ENCODE measurements at places on chromosomes 5 and 9.

- DNase-seq, result no peak
These were observed 274.2 kb upstream of the SMC2 start for GRCh38 chr9:103819936-103820335.

GRCh38 chr5:10339958-10340357 lies 13.5 kb upstream of the MARCHF6 start:
- DNase-seq, result no peak

DNA sequence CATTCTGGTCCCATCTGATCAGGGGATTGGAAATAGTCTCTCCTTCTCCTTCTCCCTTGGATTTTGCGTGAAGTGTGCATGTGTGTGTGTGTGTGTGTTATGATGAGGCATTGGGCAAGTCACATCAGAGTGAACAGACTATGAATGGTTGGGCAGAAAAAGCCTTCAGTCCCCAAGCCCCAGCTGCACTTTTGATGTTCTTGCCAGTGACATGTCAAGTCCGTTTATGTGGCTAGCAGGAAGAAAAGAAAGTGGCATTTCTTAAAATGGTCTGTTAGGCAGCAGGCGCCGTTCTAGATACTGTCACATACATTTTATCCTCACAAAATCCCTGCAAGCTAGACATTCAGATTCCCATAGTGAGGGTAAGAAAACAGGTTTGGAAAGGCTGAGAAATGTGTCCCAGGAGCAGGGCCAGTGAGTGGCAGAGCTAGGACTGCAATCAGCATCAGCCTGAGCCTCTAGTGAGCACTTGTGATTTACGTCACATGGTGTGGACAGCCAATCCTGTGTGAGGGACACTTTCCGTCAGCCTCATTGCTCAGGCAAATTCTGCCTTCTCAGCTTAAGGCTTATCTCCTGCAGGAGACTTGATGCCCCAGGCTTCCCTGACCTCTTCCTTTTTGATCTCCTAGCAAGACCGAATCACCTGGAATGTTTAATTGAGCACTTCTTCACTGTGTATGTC lies 60.4 kb downstream of the GLRA1 start:
- no peak for DNase-seq

- DNase-seq, result no peak
These were observed 71.2 kb downstream of the ANKRD55 start for GRCh38 chr5:56161927-56162326.

DNA sequence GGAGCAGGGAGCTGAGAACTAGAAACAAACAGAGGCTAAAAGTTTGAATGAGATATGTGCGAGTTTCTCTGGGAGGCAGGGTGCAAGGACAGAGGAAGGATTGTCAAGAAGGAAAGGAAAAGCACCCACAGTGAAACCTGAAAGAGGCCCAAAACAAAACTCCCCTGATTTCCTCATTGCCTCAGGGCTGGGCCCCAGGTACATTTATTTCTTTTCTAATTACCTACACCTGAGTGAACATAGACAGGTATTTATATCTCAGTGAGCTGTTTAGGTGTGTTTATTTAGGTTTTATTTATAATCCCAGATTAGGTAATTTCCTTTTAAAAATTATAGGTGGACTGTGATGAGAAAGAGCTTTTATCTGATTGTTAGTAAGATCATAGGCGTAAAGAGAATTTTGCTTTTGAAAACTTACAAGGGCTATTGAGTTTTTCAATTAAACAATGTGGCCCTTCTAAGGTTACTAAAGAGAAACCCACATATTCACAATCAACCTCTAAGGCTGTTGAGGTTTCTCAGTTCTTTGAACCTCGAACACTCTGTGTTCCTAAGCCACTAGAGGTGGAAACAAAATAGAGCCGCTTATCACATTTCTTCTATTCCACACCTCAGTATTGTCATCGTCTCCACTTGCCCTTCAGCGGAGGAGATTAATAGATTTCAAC lies 344.8 kb downstream of the ZNF608 start:
- DNase-seq, result no peak

DNA sequence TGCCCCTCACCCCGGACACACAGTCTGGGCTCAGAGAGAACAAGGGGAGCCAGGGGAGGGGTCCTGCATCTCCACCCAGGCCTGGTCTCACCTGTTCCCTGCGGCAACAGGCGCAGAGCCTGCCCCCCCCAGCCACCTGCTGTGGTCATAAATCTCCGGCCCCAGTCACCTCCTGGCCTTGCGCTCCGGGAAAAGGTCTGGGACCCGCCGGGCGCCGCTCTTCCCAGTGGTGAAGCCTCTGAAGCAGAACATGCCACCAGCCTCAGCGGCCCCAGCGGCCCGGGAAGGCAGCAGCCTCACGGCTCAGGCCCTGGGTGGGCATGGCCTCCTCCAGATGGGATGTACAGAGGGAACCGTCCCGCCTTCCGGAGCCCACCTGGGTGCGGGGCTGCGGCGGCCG lies 20.6 kb downstream of the NOTCH1 start:
- no peak for DNase-seq

GRCh38 chr9:105006514-105006913 lies 78.6 kb upstream of the ABCA1 start:
- no peak for DNase-seq

- DNase-seq, result no peak
These were observed 123.2 kb downstream of the MYO10 start for GRCh38 chr5:16812911-16813310.

DNA sequence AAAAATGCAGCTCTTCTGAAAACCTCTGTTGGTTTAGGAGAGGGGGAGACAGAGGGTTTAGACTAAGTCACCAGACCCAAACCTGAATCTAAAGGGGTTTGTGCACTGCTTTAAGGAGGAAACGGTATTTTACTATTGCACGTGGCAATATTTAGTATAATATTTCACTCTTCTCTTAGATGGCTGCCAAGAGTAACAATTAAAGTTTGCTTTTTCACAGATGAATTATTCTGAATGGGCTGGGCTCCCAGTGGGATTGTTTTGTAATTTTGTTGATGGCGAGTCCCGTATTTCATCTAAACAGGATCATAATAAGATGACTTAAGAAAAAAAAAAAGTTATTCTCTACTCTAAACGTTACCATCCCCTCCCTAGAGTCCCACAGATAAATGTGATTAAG lies 245.4 kb downstream of the PCSK5 start:
- DNase-seq, result no peak

- DNase-seq, result no peak
These were observed 75.6 kb downstream of the C7 start for GRCh38 chr5:40984884-40985283.

DNA sequence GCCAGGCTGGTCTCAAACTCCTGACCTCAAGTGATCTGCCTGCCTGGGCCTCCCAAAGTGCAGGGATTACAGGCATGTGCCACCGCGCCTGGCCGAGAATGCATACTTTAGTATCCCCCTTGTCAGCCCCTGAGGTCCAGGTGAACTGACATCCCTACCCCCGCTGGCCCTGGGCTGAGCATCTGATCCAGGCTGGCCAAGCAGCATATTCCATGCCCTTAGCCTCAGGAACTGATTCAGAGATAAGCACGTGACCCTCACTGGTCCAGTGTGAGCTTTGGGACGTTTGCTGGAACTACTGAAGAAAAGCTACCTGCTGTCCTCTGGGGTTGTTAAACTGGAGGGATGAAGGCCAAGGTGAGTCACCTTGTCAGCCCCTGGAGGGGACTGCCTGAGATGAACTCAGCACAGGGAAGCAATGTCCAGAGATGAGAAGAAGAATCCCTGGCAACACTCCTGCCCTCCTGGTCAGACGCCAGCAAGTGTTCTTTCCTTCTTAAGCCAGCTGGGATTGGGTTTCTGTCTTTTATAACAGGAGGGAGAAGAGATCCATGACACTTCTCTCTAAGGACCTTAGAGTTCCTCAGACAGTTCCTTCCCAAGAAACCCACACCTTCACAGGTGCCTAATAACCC lies 59.1 kb upstream of the FBXW11 start:
- DNase-seq, result no peak

DNA sequence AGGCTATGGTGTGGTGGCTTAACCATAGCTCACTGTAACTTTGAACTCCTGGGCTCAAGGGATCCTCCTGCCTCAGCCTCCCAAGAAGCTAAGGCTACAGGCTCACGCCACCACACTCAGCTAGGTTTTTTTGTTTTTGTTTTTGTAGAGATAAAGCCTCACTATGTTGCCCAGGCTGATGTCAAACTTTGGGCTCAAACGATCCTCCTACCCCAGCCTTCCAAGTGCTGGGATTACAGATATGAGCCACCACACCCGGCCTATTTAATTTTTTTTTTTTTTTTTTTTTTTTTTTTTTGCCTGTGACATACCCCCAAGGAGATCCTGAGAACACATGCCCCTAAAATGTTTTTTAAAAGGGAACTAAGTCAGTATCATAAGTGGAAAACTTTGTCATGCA lies 10.4 kb downstream of the FUBP3 start:
- no peak for DNase-seq

GRCh38 chr9:101514071-101514470 lies 19.6 kb upstream of the RNF20 start:
- DNase-seq, result no peak

DNA sequence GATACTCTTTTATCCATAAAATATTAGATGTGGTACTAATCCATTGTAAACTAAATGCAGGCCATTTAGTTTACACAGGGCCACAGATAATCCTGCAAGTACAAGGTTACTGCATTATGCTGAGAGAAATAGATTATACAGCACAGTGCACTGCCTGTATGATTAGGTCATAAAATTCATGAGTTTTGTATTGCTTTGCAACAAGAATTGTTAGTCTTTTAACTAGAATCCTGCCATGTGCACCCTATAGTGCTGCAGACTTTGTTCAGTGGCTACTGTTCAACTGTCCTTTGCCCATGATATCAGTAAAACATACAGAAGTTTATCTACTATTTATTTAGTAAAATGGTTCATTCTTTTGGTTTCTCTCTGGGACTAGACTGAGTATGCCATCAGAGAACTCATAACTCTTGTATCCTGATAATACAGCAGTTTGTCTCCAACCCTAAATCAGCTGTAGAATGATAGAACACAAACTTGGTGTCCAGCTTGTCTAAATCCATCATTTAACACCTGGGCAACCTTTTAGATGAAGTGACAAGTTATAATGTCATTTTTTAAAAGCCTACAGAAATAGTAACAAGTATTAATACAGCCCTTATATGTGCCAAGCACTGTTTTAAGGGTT lies 291.2 kb downstream of the TMEM167A start:
- DNase-seq, result no peak

- no peak for DNase-seq
These were observed 85.2 kb upstream of the SMIM23 start for GRCh38 chr5:171700318-171700912.

DNA sequence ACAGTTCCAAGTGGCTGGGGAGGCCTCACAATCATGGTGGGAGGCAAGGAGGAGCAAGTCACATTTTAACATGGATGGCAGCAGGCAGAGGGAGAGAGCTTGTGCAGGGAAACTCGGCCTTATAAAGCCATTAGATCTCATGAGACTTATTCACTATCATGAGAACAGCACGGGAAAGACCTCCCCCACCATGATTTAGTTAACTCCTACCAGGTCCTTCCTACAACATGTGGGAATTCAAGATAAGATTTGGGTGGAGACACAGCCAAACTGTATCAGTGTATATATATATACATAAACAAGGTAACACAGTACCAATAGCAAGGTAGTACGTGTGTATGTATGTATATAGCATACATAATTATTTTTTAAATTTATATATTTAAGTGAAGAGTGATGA lies 50.9 kb downstream of the NFX1 start:
- no peak for DNase-seq

GRCh38 chr5:150574818-150575547 lies 65.5 kb upstream of the SYNPO start:
- no peak for DNase-seq

GRCh38 chr9:120852240-120853010 lies 9.7 kb upstream of the PSMD5 start:
- no peak for DNase-seq

GRCh38 chr5:53429706-53430105 lies 50.7 kb upstream of the FST start:
- DNase-seq, result no peak

DNA sequence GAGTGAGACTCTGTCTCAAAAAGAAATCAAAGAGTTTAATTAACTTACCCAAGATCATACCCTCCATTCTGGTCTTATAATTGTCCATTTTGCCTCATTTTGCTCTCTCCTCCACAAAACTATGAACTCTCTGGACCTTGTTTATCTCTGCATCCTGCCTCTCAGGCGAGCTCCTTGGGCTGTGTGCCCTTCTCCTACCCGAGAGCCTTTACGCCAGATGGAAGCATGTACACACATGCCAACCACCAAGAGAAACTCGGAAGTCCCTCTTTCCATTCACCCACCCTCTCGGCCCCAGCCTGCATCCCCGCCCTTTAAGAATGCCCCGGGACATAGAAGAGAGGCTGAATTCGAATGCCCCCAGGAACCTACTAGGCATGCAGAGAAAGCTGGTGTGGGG lies 25.9 kb downstream of the CPLX2 start:
- DNase-seq, result no peak

- DNase-seq, result no peak
These were observed 57.7 kb upstream of the SHB start for GRCh38 chr9:38126730-38127129.

- DNase-seq, result no peak
These were observed 27.9 kb downstream of the PCDH1 start for GRCh38 chr5:141850244-141850768.

DNA sequence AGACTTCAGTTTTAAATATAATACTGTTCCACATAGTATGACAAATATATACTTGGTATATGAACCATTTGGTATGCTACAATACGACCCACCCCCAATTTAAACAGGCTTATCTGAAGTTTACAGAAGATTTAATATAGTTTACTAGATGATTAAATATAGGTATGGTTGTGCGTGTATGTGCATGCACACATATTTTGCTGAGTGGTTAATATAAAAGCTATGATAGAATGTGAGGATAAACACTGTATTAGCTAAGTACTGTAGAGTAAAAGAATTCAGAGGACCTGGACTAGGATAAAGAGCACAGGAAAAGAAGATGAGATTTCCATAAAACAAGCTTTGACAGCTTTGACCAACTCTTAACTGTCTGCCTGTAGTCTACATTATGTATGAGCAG lies 356.7 kb downstream of the PDE4D start:
- no peak for DNase-seq

DNA sequence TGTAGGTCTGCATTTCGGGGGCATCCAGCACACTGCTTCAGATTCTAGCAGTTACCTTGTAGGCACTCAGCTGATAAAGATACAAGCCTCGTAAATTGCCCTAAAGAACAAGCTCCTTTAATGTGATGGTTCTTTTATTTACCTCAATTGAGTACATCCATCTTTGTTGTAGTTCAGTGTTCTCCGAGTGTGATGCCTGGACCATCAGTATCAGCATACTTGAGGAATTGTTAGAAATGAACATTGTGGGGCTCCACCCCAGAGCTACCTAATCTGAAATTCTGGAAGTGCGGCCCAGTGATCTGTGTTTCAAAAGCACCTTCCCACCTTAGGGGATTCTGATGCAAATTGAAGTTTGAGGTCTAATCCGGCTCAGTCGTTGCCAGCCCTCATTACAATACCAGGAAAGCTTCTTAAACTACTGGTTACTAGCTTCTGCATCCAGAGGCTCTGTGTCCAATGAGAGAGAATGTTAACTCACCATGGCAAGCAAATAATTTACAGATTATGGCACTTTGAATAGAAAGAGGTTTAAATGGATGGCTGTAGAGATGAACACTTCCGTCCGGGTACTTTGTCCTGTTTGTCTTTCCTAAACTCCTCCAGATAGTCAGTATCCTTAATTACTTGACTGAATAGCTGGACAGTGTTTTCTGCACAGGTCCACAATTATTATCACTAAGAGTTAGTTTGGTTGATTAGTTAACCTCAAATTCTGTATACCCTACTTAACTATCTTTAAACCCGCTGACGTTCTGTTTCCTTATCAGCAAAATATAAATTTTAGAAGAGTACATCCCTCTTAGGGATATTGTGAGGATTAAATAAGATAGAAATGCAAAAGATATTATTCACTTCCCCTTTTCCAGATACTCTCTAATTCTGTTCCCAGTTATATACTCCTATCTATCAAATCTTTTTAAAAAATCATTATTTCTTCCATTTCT lies 47.9 kb downstream of the RAI14 start:
- no peak for DNase-seq

Data from OCI-LY7 (cell line).